Activated CD8-positive, alpha-beta memory T cell treated with anti-CD3 and anti-CD28 coated beads, Interleukin-2, amount 10 ng/mL, durations not matched to agents 7 days and 5 days (primary cell): ENCODE measurements at places on chromosomes 12 and 14.
A peak's percentile ranks its signal among the peaks of the same experiment; 100 is the strongest.

GRCh38 chr14:24678801-24679247, 44.8 kb upstream of the GZMB start:
- peak; percentile 91 for DNase-seq

GRCh38 chr12:94172973-94173372, 24.6 kb downstream of the PLXNC1 start:
- DNase-seq, result no peak

GRCh38 chr14:37587131-37587803, 7.8 kb downstream of the FOXA1 start:
- no peak for DNase-seq

DNA sequence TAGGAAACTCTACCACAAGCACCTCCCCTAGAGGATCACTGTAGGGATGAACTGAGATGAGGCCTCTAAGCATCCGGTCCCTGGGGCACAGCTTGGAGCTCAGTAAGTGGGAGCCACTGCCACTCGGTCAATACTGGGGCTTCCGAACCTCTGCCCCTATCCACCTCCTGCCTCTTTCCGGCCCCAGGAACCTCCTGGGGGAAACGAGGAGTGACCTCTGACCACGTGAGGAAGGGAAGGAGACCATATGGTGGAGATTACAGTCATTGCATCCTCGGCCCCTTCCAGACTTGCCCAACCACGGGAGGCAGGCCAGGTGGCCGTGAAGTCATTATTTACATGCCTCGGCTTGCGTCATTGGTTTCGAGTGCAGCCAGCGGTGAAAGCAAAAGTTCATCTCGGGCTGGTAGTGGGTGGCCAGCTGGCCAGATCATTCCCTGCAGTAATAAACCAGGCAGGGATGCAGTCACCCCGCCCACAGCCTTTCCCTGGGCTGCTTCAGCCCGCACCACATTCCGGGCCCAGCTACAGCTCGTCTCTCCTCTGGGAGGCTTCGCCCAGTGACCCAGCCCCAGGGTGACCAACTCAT, 65.4 kb downstream of the C14orf132 start:
- DNase-seq, result no peak

- DNase-seq, result no peak
Measured at GRCh38 chr14:61584331-61584741, 111.0 kb upstream of the HIF1A start.

- DNase-seq, result no peak
Measured at GRCh38 chr14:74575936-74576335, 36.1 kb downstream of the LTBP2 start.

DNA sequence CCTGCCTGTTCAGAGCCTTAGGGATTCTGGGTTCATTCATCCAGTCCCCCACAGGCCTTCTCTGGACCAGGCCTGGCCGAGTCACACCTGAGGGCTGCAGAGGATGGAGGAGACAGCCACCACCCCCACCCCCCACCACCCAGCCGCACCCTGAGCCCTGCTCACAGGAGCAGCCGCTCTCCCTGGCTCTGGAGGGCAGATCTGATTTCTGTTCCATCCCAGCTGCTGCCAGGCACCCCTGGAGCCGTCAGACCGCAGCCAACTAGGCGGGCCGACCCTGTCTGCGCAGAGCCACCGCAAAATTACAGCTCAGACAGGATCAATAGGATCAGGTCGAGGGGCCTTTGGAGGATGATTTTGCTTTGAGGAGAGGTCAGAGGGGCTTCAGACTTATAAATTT, 154.6 kb upstream of the MYL2 start:
- no peak for DNase-seq

DNA sequence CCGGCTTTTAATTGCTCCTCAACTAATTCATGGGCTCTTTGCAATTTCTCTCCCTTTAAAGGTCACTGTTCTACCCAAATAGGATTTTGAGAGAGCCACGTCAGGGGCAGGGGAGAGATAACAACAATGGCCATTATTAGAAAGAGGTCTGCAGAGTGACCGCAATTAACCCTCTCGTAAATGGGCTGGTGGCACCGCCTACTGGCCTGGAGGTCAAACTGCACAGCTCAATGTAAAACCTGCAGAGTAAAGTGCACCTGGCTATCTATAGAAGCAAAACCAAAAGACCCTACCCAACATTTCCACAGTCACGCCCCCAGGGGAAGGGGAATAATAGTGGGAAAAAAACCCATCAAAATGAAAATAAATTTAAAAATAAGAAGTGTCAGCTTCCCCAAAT, 21.6 kb upstream of the CLEC4E start:
- no peak for DNase-seq

- DNase-seq, result no peak
Measured at GRCh38 chr14:60922050-60922449, 58.8 kb downstream of the TRMT5 start.

- no peak for DNase-seq
Measured at GRCh38 chr12:125889742-125890141, 824.5 kb downstream of the AACS start.

GRCh38 chr12:32895688-32896431, 717 bp downstream of the PKP2 start:
- DNase-seq, result no peak

DNA sequence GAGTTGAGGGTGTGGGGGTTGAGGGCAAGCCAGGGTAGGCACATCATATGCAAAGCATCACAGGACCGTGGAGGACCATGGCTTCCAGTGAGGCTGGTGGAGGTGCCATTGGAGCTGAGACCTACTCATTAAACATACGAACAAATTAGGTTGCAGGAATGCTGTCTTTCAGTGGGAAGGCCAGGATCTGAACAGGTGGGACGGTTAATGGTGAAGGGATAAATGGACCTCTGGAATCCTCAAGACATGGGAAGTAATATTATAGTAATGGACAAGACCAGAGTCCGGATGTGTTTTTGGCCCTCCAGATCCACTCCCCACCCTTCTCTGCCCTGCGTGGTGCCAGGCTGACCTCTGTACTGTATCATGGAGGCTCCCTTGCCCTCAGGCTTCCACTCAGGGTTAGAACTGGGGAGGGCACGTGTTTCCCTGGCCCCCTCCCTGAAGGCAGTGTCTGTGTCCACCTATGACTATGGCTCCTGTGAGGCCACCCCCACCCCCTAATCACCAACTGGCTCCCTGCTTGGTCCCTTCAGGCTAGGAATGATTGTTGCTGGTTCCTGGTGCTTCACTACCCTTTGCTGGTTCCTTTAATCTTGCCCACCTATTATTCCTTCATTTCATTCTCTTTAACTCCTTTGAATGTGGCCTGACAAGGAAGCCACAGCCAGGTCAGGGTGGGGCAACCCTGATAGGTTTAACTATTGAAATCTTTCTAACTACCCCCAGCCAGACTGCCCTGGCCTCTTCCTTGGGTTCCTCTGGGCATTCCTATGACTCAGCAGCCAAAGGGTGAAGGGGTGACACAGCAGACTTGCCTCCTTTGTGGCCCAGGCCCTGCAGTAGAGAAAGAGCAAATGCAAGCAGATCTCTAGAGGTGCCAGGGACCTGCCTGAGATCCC, 10.7 kb downstream of the DHRS2 start:
- no peak for DNase-seq

DNA sequence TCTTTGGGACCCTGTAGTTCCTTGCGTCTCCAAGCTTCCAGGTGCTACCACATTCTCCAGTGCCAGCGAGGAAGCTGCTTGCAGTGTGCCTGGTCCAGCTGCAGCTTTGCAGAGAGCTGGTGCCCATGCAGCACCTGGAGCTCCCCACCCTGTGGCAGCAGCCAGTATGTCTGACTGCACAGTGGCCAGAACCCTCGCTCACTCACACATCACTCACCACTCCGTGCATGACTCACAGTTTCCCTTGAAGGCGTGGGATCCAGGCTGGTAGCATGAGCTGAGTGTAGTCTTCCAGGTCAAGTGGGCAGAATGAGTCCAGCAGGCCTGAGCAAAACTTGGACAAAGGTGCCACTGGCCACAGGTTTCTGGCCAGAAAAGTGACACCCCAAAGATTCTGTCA, 33.6 kb downstream of the SDR9C7 start:
- DNase-seq, result no peak

- DNase-seq, result no peak
Measured at GRCh38 chr12:43988838-43989560, 153.1 kb downstream of the TMEM117 start.

GRCh38 chr12:39692258-39692853, 72.8 kb upstream of the ABCD2 start:
- no peak for DNase-seq

DNA sequence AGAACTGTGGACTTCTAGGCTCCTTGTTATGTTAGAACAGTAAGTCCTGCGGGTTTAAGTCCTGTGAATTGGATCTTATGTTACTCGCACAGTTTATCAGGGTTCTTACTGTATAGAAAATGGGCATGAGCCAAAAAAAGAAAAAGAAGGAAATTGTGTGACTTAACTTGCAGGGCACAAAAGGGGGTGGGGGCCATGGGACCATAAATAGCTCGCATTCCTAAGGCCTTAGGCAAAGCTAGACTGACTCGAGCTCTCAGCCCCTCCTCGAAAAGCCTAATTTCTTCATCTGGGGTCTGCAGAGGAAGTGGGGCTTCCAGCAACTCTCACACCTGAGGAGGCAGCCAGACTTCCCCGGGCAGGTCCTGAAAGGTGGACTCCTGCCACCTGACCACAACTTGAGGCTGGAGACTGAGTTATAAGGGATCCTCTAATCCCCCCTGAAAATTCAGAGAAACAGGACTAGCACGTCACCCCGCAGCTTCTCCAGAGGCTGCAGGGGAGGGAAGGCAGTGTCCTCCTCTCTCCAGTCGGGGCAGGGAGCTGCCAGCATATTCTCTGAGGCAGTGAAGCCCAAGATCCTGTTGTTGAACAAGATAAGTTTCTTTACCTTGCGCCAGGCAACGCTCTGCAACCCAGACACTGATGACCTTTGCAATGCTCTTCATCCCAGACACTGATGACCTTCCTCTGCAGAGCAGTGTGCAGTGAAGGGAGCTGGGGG, 280.5 kb downstream of the PCNX1 start:
- DNase-seq, result no peak

- no peak for DNase-seq
Measured at GRCh38 chr12:123046431-123046830, 66.0 kb downstream of the ARL6IP4 start.

DNA sequence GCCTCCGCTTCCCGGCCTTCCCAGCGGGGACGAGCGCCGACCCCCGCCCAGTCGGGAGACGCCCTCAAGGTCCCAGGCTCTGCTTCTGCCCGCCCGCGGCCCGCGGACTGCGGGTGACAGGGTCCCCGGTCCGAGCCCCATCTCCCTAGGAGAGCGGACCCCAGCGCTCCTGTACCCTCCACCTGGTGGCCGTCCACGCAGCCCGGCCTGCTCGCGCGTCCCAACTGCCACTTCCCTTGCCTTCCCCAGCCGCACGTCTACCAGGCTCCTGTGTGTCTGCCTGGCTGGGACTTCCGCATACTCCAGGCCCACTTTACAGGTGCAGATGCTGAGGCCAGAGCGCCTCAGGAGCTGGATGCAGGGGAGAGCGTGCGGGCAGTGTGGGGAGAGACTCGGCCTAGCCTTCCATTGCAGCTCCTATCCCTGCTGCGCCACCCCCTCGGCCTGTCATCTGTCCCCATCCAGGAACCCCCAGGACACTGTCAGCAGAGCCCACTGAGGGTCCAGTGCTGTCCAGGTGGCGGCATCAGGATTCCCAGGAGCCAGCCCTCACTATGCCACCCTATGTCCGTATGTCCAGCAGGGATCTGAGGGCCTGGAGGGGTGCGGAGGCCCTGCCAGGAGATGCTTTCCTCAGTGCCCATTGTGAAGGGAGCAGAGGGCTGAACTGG, 8.0 kb upstream of the ANKRD9 start:
- no peak for DNase-seq

DNA sequence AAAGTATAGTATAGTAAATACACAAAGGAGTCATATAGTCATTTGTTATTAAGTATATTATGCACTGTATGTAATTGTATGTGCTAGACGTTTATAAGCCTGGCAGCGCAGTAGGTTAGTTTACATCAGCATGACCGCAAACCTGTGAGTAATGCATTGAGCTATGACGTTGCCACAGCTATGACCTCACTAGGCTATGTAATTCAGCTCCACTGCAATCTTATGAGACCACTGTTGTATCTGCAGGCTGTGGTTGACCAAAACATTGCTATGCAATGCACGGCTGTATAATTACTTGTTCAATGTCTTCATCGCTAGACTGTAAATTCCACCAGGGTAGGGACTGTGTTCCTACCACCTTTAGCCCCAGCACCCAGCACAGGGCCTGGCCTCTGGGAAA, 53.2 kb upstream of the VASH1 start:
- no peak for DNase-seq

GRCh38 chr12:122147514-122148290, 26.3 kb downstream of the IL31 start:
- no peak for DNase-seq

GRCh38 chr14:76872796-76873432, 46.7 kb downstream of the LRRC74A start:
- peak; percentile 74 for DNase-seq

GRCh38 chr14:77562681-77563080, 53.8 kb downstream of the SPTLC2 start:
- no peak for DNase-seq

GRCh38 chr12:72574138-72574537, 302.0 kb downstream of the TRHDE start:
- no peak for DNase-seq

DNA sequence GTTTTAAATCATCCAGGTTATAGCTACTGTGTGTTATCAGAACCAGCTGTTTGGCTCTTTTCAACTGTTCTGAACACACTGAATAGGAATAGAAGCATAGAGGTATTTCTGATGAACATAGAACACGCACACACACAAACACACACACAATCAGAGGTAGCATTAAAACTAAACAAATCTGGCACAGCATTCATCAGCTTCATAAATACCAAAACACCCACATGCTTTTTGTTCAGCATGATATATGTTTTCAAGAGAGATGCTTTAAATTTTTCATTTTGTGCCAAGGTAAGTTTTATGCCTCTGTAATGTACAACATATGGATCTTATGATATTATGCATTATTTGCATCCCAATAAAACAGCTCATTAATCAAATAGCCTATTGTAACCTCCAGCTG, 208.6 kb downstream of the GALC start:
- DNase-seq, result no peak

DNA sequence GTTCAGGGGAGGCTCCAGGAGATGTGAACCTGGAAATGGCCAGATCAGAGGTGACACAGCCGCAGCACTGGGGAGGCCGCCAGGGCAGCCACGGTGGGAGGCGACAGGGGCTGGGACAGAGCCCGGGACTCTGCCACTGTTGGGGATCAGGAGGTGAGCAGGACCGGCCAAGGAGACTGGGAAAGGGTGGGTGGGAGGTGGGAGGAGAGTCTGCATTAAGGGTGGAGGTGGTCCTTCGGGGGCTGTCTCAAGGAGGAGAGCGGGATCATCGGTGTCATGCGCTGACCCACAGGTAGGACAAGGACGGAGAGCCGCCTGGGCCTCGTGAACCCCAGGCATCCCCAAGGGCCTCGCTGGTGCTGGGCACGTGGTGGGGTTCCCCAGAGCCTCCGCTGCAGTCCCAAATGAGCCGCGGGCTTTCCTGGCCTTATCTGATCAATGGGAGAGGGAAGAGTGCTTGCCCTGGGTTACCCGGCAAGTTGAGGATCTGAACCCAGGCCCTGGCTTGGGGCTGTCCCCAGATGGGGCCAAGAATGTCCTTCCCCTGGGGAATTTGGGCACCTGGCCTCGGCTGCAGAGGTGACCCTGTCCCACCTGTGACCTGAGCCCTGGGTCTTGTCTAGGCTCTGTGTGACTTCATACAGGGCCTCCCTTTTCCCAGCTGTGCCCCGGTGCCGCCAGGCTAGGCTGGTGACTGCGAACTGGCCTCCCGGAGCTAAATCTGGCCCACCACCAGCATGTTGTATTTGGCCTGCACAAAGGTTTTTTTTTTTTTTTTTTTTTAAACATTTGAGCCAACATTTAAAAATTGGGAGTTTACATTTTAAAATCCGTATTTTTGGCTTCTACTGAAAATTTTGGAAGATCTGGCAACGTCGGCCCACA, 13.2 kb downstream of the BEGAIN start:
- DNase-seq, result no peak
